ENCODE measurements at places on chromosomes 6 and 20.
A peak's percentile ranks its signal among the peaks of the same experiment; 100 is the strongest.

GRCh38 chr6:113597231-113597583 lies 259.9 kb upstream of the MARCKS start:
- peak; percentile 11 for DNase-seq

- peak; percentile 84 for DNase-seq
Observed at GRCh38 chr20:51402201-51402600, 140.3 kb downstream of the NFATC2 start.

GRCh38 chr6:36104836-36105235 lies 25.5 kb upstream of the MAPK13 start:
- DNase-seq = peak; percentile 43

- peak; percentile 68 for DNase-seq
Observed at GRCh38 chr6:144659202-144660182, 374.4 kb downstream of the UTRN start.

DNA sequence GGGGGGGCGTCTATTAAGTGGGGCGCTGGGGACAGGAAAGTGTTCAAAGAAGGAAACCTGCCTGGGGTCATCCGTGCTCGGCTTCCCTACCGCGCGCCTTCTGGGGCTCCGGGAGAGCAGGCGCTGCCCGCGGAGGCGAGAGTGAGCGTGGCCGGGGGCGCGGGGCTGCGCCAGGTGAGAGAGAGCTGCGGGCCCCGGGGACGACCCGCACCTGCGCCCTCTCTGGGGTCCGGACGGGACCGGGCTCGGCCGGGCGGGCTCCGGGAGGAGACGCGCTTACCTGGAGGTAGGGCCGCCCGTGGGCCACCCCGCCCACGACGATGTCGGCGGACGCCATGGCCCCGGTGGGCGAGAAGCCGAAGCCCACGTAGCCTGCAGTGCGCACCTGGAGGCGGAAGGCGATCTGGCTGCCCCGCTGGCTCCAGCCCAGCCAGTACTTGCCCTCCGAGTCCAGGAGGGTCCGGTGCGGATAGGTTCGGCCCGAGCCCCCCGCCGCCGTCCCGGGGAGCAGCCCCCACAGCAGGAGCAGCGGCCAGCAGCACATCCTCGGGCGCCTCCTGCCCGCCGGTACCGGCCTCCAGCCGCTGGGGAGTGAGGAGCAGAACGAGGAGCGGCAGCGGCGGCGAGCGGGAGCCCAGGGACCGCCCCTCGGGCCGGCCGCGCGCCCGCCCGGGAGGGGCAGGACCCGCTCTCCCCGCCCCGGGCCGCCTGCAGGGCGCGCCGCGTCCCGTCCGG lies at the start of gene MOXD1:
TSS of gene MOXD1 (minus strand) at position 593 of the 735 bp plus-strand sequence. CDS start at position 544, 49 bp downstream.
- DNase-seq = peak; percentile 34

- DNase-seq = no peak
Observed at GRCh38 chr6:123402052-123402451, 234.7 kb downstream of the TRDN start.

- DNase-seq = peak; percentile 83
Observed at GRCh38 chr6:31826793-31827285, 699 bp upstream of the HSPA1B start.

GRCh38 chr6:157953580-157954091 lies 28.0 kb upstream of the SYNJ2 start:
- DNase-seq = no peak

- no peak for DNase-seq
Observed at GRCh38 chr20:51535674-51536073, 6.8 kb downstream of the NFATC2 start.

- no peak for DNase-seq
Observed at GRCh38 chr20:5871459-5872410, 78.6 kb downstream of the TRMT6 start.

Measured in iris pigment epithelial cell (primary cell).